ENCODE measurements at places on chromosomes 6 and 20.

- DNase-seq: no peak
These were observed 6.0 kb upstream of the PTGIS start for GRCh38 chr20:49573900-49574416.

DNA sequence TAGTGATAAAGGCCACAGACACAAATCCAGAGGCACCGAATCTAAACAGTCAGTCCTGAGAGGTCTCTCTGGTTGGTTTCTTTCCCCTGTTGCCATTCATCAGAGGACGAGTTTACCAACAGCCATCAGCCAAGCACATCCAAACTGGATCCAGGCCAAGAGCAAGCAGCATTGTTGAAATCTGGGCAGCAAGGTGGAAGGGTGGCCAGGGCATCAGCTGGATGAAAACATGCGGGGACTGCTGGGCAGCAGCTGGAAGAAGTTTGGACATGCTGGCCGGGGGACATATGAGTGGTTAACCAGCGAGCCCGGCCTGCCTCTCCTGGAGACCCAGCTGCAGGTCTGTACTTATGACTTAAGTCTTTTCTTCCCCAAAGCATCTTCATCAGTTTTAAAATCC lies at the start of gene SMIM28:
Gene SMIM28 (plus strand): TSS at position 62 of the 400 bp plus-strand sequence. CDS start 168 bp downstream, at position 230.
- DNase-seq: no peak

DNA sequence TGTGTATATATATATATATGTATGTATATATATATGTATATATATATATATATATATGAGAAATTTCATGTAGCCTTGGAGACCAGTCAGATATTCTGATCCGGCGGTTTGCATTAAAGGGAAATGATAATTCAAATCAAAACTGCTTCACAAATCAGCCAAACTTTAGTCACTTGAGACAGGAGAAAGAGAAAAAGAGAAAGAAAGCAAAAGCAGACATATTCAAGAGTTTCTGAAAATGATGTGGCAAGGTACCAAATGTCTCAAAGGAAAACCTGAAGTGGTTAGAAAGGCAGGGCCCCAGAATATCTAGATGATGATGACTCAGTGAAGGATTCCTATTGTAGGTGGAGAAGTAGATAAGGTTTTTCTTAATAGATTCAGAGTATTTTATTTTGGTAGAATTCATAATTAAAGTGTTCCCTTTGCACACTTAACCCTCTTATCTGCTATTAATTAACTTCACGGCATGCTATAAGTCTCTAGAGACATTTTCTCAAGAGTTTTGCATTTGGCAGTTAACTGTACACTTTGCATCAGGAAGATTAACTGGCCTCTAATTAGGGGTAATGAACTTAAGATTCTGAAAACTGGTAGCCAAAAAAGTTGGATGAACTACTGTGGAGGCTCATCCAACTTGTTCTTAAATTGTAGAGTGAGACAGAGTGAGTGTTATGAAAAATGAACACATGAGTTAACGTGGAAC lies 50.1 kb upstream of the ASF1A start:
- DNase-seq: no peak

DNA sequence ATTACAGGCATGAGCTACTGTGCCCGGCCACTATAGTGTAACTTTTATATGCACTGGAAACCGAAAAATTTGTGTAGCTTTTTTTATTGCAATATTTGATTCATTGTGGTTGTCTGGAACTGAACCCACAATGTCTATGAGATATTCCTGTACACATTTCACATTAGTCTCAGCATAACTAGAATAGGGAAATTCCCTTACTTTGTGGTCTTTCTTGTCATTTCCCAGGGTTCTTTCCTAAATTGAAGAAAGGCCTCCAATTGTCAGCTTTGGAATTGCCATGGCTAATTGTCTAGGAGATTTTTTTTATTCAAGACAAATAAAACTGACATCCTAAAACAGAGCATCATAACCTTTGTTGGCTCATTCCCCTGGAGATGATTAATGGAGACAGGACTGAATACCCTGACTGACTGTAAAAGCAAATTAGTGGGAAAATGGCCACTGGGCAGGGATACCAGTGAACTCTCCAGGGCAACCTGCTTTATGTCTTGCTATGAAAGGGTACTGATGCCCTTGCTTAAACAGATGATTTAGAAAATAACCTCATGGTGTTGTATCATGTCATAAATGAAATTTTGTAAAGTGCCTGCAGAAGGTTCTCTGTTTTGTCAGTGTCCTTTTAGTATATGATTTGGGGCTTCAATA lies 576.9 kb downstream of the RFPL4B start:
- DNase-seq: no peak

DNA sequence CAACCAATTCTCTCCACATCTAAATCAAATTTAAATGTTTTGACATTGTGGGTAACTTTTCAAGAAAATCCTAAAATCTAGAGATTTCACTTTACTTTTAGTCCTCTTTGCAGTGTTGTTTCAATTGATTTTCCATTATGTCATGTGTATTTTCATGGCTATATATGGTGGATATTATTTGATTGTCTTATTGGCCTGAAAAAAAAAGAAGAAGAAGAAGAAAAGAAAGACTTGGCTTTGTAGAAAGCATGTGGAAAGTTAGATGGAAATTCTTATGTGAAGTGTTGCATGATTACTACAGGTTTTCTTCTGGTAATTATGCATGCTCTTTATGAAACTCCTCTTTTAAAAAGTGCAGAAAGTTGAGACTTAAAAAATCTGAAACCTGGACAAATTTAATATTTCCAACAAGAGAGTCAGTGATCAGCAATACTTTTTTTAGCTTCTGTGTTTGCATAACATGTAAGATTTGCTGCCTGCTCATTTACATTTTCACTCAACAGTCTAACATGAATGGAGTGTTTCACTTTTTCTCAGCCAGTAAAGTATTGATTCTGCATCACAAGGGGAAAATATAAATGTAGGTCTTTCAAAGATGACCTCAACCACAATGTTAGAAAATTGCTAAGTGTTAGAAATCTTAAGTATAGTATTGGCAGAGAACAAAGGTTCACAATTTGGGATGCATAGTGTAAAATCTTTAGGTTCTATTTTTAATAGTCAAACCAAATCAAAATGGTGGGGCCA lies 438.7 kb downstream of the BCKDHB start:
- DNase-seq: no peak

DNA sequence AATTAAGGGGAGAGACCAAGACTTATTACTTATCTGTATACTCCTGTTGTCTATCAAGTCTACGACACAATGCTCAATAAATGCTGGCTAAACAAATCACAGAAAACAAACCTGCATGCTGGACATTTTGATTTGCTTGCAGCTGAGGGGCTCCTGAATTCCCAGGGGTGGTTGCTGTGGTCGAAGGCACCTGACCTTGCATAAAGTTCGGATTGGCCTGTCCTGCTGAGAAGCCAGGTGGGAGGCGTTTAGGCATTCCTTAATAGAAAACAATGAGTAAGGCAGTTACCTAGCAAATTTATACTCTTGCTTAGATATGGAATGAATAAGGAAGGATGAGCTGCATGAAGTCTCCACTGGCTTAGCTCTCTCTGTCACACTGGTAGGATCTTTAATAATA lies 50.5 kb downstream of the TP53INP2 start:
- no peak for DNase-seq

- no peak for DNase-seq
These were observed 637.1 kb upstream of the CITED2 start for GRCh38 chr6:140011537-140011936.

GRCh38 chr20:5153612-5154542 lies 27.1 kb downstream of the CDS2 start:
- DNase-seq: no peak

DNA sequence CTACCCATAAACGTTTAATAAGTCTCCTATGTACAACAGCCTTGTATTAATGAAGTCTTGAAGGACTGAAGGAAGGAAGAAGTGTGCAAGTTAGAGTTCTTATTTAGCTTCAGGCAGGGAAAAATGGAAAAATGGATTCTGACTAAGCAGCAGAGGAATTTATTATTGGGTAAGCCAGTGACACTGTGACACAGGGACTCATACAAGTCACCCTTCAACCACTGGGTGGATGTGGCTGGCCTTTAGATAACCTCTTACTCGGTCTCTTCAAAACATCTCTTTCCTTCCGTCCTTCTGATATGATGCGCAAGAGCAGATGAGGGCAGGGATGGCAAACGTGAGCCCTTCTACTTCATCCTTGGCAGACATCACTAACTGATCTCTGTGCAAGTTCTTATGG lies 145.6 kb downstream of the DHX35 start:
- DNase-seq: no peak

GRCh38 chr6:116667623-116668022 lies 943 bp downstream of the ZUP1 start:
- DNase-seq: no peak

- DNase-seq: no peak
These were observed 49.1 kb upstream of the PTPRT start for GRCh38 chr20:43238833-43239232.
